ENCODE measurements at places on chromosomes 1 and 21.

- DNase-seq = no peak
Measured at GRCh38 chr21:14589855-14590563, 43.9 kb upstream of the SAMSN1 start.

DNA sequence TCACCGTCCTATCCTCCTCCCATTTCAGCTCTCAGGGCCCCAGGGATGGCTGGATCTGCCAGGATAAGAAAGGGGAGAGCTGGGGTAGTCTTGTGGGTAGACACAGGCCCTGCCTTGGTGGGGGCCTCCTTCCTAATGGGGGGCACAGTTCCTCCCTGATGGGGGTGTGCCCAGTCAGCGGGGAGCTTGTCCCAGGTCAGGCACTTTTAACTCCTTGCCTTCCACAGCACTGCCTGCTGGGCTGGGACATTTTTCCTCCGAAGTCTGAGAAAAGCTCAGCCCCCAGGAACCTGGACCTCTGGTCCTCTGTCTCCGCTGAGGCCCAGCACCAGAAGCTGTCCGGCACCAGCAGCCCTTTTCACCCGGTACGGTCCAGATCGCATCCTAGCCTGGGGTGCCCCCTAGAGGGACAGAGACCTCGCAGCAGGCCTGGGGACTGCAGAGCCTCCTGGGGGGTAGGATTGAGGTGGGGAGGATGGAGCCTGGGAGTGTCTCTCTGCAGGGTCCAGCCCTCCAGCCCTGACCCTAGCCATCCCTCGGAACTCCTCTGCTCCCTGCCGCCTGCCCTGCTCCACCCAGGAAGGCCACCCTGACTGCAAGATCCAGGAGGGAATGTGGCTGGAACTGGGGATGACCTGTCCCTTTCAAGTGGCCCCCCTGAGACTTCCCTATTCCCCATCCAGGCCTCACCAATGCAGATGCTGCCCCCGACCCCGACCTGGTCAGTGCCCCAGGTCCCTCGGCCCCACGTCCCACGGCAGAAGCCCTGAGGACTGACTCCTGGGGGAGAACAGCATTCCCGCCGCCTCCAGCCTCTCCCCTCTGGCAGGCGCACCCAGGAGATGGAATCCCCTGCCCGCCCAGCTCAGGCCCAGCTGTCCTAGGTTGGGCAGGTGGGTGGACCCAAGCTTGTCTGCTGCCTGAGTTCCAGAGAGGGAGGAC, 12.0 kb downstream of the MIIP start:
- DNase-seq = peak; percentile 30

- no peak for DNase-seq
Measured at GRCh38 chr1:21283524-21283923, 6.7 kb downstream of the ECE1 start.

DNA sequence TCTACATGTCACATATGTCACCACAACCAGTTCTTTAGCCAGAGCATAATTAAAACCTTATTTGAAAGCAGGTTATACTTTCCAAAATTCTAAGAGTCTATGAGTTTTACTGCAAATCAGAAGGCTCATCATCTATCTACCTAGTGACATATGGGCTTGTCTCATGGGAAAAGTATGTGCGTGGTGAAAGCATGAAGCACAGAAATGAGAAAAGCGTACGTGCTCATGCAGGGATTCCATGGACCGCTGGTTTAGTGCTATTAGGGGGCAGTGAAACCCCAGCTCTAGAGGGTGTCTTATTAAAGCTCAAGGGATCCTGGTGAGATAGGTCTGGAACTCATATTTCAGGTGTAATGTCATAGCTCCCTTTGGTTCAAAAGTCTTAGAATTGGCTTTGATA, 50.2 kb downstream of the FAM163A start:
- DNase-seq = no peak

DNA sequence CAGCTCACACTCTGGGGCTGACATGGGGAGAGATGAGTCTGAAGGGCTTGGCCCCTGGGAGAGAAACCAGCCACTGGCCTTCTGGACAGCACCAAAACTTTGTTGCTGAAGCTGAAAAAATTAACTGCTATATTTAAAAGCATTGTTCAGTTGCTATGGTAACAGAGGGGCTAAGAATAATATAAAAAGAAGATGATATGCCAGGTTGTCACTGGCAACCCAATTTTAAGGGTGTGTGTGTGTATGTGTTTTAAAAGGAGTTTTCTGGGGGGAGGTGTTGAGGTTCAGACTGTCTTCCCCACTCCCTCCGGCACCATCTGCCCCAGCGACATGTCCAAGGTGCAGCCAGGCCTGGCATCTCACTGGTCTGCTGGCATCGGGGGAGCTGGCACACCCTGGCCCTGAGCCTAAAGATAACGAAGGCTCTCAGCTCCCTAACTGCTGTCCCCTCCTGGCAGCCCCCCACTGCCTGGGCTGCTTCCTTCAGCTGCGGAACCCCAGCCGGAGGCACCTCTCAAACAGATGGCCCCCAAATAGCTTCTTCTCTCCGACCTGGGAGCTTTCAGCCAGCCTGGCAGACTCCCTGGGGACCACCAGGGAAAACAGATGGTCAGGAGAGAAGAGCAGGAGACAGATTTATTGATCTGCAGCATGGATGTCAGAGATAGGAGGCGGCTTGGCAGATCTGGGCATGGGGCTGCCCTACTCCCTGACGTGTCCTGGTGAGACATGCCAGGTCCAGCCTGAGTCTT, 203.9 kb downstream of the HIVEP3 start:
- no peak for DNase-seq

- no peak for DNase-seq
Measured at GRCh38 chr1:211739671-211740411, 64.4 kb upstream of the NEK2 start.

DNA sequence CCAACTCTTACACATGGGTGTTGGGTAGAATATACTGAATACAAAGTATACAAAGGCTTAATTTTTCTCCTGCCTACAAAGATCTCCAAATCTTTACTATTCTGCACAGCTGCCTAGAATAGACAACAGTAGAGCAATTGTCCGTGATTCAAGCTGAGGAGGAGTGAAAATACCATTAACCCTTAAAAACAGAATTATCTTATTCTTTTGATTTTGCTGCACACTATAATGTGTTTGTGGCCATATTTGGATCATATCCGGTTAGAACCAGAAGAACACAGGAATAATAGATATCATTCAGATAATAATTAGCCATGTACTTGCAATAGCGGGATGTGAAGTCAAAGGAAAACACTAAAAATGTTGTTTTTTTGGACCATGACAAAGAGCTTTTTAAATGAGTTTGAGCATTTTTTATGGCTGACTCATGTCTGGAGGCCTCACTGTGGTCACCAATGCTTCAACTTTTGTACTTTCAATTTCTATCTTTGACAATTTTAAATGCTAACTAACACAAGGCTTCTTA, 197.6 kb upstream of the FOXD3 start:
- DNase-seq = peak; percentile 93

DNA sequence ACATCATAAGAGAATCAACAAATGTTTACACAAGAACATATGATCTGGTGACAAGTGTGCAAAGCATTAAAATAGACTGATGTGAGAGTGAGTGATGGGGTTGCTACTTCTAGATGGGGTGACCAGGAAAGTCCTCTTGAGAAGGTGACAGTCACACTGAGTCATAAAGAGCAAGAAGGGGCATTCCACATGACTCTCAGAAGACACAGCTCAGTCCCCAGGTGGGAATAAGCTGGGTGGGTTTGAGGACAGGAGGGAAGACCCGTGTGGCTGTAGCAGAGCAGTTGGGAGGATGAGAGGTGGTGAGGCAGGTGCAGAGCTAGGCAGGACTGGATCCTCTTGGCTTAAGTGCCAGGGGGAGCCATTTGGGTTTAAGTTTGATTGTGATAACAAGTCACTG, 53.1 kb downstream of the TNR start:
- no peak for DNase-seq

DNA sequence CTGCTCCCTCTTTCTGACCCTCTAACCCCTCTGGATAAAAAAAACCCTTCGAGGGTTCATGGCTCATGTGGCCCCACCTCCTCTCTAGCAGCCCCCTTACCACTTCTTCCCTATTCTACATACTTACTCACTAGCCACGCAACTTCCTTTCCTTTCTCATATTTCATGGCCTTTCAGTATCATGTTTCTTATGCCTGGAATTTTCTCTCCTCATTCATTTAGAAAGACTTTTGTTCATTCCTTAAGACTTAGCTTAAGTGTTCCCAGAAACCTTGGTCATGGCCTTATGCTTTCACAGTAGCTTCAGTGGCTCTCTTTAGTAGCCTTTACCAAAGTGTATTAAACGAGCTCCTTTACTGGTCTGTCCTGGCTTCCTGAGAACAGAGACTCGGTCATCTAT, 6.1 kb downstream of the ACP6 start:
- peak; percentile 65 for DNase-seq

DNA sequence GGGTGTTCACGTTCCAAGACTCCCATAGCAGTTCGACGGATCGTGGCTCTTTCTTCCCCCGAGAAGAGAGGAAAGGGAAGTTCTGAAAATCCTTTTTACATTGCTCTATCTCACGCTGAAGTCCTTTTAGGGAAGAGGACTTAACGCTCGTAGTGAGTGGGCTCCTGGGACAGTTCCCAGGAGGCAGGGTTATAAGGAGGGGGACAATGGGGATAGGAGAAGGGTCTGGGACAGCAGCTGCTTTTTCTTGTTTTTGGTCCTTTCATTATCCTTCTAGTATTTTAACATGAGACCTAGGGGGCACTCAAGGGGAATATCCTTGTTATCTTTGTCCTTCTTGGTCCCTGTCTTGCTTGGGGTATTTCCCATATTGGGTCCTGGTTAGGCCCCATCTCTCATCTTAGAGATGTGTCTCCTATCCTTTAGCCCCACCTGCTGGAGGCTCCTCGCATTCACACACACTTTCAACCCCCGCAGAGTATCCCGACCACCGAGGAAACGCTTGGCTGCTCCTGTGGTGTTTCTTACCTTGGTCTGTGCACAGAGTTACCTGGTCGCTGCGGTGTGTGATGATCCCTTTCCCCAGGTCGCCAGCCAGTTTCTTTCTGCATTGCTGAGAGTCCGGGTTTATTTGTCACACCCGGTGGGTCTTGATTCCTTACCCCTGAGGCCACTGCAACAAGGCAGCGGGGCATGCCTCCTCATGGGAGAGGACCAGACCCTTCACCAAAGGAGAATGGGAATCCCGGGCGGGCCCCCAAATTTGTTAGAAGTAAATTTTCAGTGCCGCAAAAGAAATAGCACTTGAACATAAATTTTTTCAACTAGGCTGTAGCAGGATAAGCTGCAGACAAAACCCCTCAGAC, 29.7 kb downstream of the SCCPDH start:
- DNase-seq = peak; percentile 67

GRCh38 chr21:27380303-27380702, 413.4 kb upstream of the ADAMTS5 start:
- DNase-seq = no peak

DNA sequence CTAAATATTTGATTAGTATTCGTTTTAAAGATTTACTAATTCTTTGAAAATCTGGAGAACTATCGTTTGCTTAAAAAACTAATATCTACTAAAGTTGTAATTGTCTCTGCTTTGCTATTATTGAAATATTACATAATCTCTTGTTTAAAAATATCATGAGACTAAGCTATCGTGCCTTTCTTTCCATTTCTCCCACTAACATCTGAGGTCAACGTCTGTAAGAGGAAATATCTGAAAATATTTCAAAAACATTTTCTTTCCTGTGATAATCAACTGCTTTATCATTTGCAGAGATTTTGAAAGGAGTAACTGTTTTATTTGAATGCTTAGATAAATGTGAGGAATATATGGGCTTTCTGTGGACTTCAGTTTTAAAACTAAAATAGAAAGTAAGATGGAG, 694.1 kb downstream of the USP25 start:
- no peak for DNase-seq

DNA sequence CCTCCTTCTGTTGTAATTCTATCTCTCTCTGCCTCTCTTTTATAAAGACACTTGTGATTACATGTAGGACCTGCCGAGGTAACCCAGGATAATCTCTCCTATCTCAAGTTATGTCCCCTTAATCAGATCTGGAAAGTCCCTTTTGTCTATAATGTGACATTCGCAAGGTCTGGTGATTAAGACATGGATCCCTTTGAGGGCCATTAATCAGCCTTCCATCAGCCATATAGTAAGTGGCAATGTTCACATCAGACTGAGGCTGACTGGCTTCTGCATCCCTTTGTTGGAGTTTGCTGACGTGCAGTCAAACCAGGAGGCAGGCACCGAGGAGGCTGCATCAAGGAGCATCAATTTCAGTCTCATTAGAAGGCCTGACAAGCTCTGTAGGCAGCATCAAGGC, 209.6 kb downstream of the BACH1 start:
- DNase-seq = no peak

DNA sequence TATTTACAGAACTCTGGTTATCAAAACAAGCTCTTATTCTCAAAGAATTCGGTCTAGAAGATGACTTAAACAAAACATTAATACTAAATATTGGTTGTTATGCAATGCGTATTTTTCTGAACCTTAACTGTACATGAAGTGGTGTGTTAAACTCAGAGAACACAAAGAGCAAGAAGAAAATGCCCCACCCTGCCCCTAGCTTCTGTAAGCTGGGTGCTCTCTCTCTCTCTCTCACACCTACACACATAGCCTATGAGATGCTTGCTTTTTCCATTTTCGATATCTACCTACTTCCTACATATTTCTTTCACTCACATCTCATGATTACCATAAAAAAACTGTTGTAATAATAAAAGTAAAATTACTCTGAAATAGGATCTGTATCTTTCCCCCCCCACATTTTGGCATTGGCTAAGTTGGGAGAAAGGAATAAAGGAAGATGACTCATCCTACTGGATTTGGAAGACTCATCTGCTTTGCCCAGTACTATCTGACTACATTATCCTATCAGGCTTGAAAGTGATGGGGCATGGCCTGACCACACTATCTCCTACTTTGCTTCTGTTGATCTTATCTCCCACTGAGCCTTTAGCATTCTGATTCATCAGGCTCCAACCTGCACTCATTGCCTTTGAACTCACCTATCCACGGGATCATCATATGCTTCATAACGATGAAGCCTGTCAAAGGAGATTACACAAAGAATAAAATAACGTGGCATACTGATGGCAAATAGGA, 2.9 kb downstream of the CRYZ start:
- peak; percentile 69 for DNase-seq

DNA sequence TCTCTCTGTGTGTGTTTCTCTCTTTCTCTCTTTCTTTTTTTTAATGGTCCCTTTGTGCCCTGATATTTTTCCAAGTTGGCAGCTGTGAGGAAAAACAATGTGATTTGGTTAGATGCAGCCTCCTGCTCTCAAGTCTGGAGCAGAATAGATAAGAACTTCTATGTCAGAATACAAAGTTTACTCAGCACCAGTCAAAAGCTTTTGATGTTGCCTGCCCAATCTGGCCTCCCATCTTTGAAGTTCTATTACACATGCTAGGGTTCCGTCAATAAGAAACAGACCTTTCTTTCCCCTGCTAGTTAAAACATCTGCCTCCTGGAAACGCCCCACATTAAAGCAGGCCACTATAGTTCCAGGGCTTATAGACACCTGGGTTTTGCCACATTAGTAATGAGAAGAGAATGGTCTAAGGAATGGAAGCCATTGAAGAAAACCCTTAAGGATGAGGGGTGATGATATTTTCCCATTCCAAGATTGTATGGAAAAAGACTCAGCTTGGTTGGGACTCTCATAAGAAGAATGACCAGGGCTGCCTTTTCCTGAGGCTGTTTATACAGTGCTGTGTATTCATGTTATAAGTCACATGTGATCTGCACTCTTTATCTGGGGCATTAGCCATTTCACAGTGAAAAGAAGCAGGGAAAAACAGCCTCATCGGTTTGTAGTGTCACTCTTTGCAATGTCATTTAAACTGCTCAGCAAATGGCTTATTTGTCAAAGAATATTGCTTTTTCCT, 414.7 kb upstream of the PROX1 start:
- no peak for DNase-seq

Data from fibroblast of lung (primary cell).